ENCODE measurements at places on chromosomes 13 and 19. TPM values are rescaled to one million over a fixed set of nuclear protein-coding genes. Genes with fewer than 3 reads are reported as not detected.
A peak's percentile ranks its signal among the peaks of the same experiment; 100 is the strongest.

DNA sequence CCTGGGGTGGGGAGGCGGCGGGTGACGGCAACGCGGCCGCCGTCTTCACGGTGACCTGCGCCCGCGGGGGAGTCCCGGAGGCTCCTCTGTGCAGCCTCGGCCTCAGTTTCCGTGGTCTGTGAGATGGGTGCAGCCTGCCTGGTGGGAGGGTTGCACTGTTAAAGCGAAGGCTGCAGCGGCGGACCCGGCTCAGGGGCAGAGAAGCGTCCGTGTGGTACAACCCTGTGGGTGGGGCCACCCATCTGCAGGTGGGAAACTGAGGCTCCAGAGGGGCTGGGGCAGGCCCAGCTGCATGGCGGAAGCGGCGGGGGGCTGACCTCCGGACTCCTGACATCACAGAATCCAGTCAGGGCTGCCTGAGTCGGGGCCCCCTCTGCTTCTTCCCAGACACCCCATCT, 481 bp downstream of the FGF22 start:
- H3K36me3 ChIP-seq, result no peaks in the 10 kb centered on the region
- H3K4me3 ChIP-seq, result no peak overlapping the region
- no peak overlapping the region for H3K27ac ChIP-seq
- peaks cover 3% of the 10 kb centered on the region for H3K27me3 ChIP-seq
- H3K4me1 ChIP-seq, result no peaks in the 10 kb centered on the region

- peaks cover 6% of the 10 kb centered on the region for H3K36me3 ChIP-seq
- H3K4me1 ChIP-seq, result peaks cover 30% of the 10 kb centered on the region
- DNase-seq, result no peak
- H3K4me3 ChIP-seq, result no peak overlapping the region
- peaks cover 5% of the 10 kb centered on the region for H3K27me3 ChIP-seq
Measured at GRCh38 chr13:24632382-24633121, 47.7 kb upstream of the ATP12A start.

DNA sequence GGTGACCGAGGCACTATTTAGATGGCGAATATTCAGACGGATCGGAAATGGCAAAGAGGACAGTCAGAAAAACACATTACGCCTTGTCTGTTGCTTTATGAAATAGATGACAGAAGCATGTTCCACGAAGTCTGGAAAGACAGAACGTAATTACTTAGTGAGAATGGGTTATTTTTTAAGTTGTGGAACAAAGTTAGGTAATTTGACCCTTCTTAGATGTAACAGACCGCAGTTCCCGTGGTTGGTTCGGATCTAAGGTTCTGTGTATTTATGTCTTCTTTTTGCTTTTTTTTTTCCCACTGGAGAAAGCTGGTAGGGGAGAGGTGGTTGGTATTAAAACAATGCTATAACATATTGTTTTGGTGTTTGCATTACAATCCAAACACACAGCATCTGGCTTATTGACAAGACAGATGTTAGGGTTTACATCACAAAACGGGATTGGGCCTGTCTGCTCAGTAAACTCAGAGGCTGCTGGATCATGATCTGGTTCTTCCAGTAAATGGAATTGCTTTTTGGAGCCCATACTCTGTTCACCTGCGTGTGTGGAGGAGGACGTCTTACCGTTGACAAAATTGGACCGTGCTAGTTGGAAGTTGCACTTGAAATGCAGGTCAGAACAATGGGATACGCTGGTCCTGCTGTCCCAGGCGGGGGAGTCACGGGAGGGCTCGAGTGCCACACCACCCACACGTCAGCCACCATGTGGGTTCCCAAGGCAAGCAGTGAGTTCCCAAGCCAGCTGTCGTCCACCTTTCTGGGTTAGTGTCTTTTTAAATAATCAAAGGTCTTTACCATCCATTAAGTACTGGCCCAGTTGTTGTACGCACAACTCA, 13.8 kb downstream of the ATP11A start:
- H3K27me3 ChIP-seq, result peaks cover 5% of the 10 kb centered on the region
- H3K36me3 ChIP-seq, result no peaks in the 10 kb centered on the region
- peak overlapping the region; percentile 72 for H3K4me3 ChIP-seq
- H3K27ac ChIP-seq, result peak overlapping the region; percentile 75
- peaks cover 51% of the 10 kb centered on the region for H3K4me1 ChIP-seq
- no peak for DNase-seq

DNA sequence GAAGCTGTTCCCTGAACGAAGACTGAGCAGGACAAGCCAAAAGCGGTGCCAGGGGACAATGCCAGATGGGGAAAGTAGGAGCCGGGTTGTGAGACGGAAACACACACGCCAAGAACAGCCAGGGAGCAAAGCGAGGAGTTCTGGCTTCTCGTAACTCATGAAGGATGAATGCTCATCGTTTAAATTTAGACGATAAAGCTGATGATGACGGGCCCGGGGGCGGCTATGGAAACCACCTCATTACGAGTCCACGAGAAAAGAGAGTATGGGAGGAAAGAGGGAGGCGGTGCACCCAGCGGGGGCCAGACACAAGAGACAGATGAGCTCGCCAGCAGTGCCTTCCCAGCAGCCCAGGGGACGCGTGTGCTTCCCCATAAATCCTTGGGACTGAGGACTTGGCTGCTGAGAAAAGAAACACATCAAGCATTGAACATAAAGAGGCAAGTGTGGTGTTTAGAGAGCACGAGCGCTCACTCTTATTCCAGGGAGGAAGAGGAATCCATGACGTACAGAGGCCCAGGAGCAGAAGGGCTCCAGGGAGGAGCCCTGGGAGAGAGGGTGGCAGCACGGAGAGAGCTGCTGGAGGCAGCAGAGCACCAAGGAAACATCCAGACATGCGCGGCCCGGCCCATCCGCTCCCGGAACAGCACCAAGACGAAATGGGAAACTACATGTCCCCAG, 70.7 kb downstream of the EPS15L1 start:
- H3K4me1 ChIP-seq, result peaks cover 8% of the 10 kb centered on the region
- no peak overlapping the region for H3K4me3 ChIP-seq
- DNase-seq, result no peak
- H3K27ac ChIP-seq, result no peak overlapping the region
- H3K27me3 ChIP-seq, result peaks cover 2% of the 10 kb centered on the region

DNA sequence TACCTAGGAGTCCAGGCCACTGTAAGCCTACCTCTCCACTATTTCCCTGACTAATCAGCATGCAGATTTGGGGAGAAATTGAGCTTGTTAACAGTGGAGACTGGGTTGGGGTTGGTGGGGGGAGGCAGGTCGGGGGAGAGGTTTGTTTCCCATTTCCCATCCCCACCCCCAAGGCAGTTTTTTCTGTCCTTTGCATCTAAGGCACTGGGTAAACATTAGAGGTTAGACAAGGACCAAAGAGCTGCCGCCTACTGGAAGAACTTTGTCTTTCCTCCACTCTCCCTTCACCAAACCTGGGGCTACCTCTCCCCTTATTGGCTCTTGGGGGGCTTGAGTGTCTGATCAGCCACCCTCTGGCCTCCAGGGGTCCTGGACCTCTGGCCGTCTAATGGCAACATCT, 953 bp downstream of the KCNN4 start:
- no peak for DNase-seq
- H3K4me3 ChIP-seq, result no peak overlapping the region
- H3K27me3 ChIP-seq, result peaks cover 11% of the 10 kb centered on the region
- H3K27ac ChIP-seq, result no peak overlapping the region
- H3K36me3 ChIP-seq, result no peaks in the 10 kb centered on the region
- H3K4me1 ChIP-seq, result peaks cover 7% of the 10 kb centered on the region

DNA sequence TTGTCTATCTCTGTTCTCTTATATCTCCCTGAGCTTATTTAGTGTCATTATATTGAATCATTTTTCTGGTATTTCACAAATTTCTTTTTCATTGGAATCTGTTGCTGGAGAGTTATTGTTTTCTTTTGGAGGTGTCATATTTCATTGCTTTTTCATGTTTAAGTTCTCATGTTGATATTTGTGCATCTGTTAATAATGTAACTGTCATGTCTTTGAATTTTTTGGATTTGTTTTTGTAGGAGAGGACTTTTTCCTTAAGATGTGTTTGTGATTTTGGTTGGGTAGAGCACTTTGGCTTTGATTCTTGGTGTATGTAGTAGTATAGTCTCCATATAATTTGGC, 64.0 kb downstream of the DNAJC3 start:
- H3K4me3 ChIP-seq, result no peak overlapping the region
- peaks cover 2% of the 10 kb centered on the region for H3K27me3 ChIP-seq
- peaks cover 11% of the 10 kb centered on the region for H3K36me3 ChIP-seq
- H3K4me1 ChIP-seq, result no peaks in the 10 kb centered on the region

GRCh38 chr19:8194528-8195267, 14.5 kb upstream of the CERS4 start:
- no peak overlapping the region for H3K27ac ChIP-seq
- H3K4me3 ChIP-seq, result no peak overlapping the region
- H3K27me3 ChIP-seq, result peaks cover 2% of the 10 kb centered on the region
- no peaks in the 10 kb centered on the region for H3K4me1 ChIP-seq
- no peaks in the 10 kb centered on the region for H3K36me3 ChIP-seq

DNA sequence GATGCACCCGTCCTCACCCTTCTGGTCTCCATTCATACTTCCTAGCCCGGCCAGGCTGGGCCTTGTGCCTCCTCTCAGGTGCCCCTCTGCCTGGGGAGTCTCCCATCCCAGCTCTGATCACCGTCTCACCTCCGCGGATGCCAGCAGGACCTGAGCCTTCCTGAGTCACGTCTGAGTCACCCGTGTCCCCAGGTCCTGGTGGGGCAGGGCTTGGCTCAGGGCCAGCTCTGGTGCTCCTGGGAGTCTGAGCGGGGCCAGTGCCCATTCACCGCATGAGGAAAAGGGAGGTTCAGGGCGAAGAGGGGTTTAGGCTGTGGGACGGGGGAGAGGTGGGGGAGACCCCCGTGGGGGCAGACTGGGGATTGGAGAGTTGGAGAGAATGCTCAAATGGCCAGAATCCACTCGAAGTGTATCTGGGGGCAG, 593 bp downstream of the ATP8B3 start:
- H3K36me3 ChIP-seq, result no peaks in the 10 kb centered on the region
- DNase-seq, result peak; percentile 21
- peaks cover 2% of the 10 kb centered on the region for H3K4me1 ChIP-seq
- H3K27me3 ChIP-seq, result peaks cover 11% of the 10 kb centered on the region
- H3K4me3 ChIP-seq, result no peak overlapping the region

GRCh38 chr19:6450166-6450565, 9.4 kb downstream of the SLC25A23 start:
- H3K27ac ChIP-seq, result no peak overlapping the region
- no peak overlapping the region for H3K4me3 ChIP-seq
- no peaks in the 10 kb centered on the region for H3K4me1 ChIP-seq
- peaks cover 22% of the 10 kb centered on the region for H3K36me3 ChIP-seq
- H3K27me3 ChIP-seq, result no peaks in the 10 kb centered on the region
- no peak for DNase-seq

DNA sequence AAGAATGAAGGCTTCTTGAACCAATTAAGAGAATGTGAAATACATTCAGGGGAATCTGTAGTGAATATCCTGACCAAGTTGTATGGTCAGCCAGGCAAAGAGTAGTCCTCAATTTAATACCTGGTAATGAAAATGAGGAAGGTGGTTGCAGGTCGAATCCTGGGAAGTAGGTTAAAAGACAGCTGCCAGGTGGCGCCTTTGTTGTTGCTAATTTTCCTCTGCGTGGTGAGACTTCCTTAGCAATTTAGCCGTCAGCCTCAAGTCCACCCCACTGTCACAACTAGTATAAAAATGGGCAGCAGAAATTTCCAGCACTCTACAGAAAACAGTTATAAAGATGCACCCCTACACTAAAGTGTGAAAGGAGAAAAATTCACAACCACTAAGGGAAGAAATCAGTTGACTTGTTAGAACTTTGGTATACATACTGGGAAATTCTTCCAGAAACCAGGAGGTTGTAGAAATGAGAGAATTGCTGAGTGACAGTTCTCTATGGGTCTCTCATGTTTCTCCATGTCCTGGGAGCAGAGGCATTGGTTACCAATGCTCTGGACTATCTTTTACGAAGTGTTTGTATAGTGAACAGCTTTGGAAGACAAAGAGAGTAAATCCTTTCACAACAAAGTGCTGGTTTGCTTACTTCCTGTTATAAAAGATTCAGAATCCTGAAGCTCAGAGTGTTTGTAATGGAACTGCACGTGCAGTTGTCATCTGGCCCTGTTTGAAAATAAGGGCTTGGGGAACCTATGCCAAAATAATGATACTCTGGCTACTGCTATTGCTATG, 235.9 kb downstream of the NHLRC3 start:
- H3K36me3 ChIP-seq, result no peaks in the 10 kb centered on the region
- no peak for DNase-seq
- H3K27ac ChIP-seq, result no peak overlapping the region
- H3K27me3 ChIP-seq, result no peaks in the 10 kb centered on the region
- no peaks in the 10 kb centered on the region for H3K4me1 ChIP-seq
- no peak overlapping the region for H3K4me3 ChIP-seq

- H3K27me3 ChIP-seq, result peaks cover 10% of the 10 kb centered on the region
- H3K4me1 ChIP-seq, result peaks cover 33% of the 10 kb centered on the region
- H3K4me3 ChIP-seq, result peak overlapping the region; percentile 37
- peak overlapping the region; percentile 62 for H3K27ac ChIP-seq
Measured at GRCh38 chr19:38079926-38080380, 144.1 kb downstream of the DPF1 start.

DNA sequence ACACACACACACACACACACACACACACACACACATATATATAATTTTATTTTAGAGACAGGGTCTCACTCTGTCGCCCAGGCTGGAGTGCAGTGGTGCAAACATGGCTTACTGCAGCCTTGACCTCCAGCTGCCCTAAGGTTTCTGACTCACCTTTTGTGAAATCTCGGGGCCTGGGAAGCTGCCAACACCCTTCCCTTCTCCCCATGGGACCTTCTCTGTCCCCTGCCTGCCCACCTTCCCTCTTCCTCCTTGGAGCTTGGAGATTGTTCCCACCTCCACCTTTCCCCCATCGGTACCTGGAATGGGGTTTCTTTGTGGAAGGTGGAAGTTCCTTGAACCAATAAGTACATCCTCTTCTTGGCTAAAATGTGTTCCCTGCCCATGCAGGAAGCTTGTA, 6.3 kb downstream of the ARRDC5 start:
- no peaks in the 10 kb centered on the region for H3K4me1 ChIP-seq
- H3K36me3 ChIP-seq, result no peaks in the 10 kb centered on the region
- H3K27ac ChIP-seq, result no peak overlapping the region
- H3K27me3 ChIP-seq, result peaks cover under 1% of the 10 kb centered on the region
- no peak overlapping the region for H3K4me3 ChIP-seq

DNA sequence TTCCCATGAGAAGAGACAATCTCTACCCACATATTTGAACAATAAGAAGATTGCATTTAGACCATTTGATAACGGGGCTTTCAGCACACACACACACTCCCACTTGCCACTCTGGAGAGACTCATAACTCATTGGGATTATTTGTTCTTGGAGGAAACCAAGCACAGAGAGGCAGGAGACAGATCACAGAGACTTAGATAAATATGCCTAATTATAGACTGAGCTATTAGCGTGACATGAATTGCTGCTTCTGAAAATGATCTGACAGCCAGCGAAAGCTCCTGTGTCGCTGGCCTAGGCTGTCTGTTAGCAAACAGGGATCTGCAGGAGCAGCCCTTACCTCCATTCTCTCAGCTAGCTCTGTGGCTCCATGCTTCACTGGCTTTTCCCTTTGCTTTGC, 111.4 kb downstream of the CCNA1 start:
- no peak overlapping the region for H3K4me3 ChIP-seq
- H3K27me3 ChIP-seq, result no peaks in the 10 kb centered on the region
- H3K27ac ChIP-seq, result no peak overlapping the region
- H3K36me3 ChIP-seq, result peaks cover 5% of the 10 kb centered on the region
- peaks cover 26% of the 10 kb centered on the region for H3K4me1 ChIP-seq
- DNase-seq, result no peak

The GSK3A gene
- 83.2 TPM for total RNA-seq

The SRRM5 gene
- 0.51 TPM for total RNA-seq

The PDX1 gene
- total RNA-seq, result not detected

The TNFSF9 gene
- 6.9 TPM for total RNA-seq

The HS6ST3 gene
- total RNA-seq, result 1.3 TPM

The ELL gene
- total RNA-seq, result 11.6 TPM

The WASF3 gene
- 10.1 TPM for total RNA-seq

The SOHLH2 gene
- total RNA-seq, result 0.78 TPM

Measured in glutamatergic neuron (in vitro differentiated cells).